Stimulated activated naive CD4-positive, alpha-beta T cell treated with Interleukin-2 at 50 U/mL for 16 hours (primary cell): ENCODE measurements at places on chromosomes 6 and 20.
A peak's percentile ranks its signal among the peaks of the same experiment; 100 is the strongest.

DNA sequence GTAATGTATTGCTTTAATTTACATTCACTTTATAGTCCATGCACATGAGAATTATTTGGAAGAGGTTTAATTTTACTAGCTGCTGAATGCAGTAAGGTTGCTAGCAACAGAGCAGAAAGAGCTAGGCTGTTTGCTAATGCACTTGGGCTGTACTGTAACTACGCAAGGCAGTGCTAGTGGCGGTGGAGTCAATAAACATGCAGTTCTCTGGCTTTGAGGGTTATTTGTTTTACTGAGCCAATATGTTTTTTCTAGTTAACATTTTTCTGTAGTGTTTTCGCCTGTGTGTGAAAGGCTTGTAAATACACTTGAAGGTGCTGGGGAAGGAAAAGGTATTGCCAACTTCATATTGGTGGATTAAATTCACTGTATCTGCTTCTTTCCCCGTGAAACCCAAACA, 112.8 kb downstream of the BTBD3 start:
- no peak for DNase-seq

DNA sequence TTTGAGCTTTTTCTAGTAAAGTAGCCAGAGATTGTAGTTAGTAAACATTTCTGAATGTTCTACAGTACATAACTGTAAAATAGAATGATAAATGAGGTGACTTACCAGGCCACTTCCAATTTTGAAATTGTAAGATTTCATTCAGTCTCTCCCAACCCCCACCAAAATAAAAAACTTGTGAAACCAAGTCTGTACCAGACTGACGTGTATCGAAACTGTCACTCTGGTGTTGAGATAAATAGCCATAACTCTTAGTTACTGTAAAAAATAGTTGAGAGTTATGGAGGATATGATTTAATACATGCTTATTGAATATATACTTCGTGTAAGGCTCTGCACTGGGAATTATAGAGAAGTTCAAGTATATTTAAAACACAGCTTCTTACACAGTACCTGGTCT, 455.7 kb downstream of the PLCB1 start:
- no peak for DNase-seq

DNA sequence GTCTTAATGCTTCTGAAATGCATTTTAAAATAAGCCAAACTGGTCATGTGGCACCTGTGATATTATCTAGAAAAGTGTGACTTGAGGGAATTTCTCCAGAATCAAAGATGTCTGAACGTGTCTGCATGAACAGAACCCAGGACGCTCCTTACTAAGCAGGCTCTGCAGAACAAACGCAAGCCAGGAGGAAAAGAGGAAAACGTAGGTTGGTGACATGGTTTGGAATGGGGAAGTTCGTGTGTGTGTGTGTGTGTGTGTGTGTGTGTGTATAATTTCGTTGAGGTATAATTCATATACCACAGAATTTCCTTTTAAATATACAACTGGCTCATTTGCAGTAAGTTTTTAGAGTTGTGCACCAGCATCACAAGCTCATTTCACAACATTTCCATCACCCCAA, 200.5 kb upstream of the FOXQ1 start:
- no peak for DNase-seq

GRCh38 chr6:43951063-43951755, 176.0 kb downstream of the MRPL14 start:
- DNase-seq: no peak

DNA sequence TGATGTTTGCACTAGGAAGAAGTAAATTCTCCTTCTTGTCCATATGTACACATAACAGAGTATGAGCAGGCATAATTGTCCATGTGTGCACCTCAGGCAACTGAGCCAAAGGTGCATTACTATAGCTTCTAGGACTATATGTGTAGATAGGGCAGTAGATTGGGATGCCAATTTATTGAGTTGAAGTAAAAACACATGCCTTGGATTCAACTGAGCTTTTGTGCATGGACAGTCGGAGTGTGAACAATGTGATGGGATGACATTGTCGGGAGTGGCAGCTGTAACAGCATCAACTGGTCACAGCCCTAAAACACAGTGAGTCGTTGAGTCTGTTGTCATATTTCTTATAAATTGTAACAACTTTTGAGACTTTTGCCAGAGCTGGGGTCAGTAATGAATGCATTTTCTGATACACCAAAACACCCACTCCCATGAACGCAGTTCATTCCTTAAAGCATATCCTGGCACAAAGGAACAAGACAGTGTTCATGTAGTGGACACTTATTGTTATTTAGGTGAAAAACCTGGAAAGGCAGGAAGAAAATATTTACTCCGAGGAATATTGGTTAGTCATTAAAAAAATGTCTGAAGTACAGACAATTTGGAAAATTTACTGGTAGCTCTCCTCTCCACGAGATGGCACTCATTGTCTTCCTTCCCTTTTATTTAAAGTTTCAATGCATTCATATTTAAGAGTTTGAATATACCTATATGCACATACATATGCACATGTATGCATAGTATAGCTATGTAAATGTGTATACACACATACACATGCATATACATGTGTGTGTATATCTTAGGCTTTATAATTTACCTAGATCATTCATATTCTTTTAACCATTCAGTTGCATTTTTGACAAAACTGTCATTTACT, 302.0 kb upstream of the STXBP5 start:
- DNase-seq: no peak

DNA sequence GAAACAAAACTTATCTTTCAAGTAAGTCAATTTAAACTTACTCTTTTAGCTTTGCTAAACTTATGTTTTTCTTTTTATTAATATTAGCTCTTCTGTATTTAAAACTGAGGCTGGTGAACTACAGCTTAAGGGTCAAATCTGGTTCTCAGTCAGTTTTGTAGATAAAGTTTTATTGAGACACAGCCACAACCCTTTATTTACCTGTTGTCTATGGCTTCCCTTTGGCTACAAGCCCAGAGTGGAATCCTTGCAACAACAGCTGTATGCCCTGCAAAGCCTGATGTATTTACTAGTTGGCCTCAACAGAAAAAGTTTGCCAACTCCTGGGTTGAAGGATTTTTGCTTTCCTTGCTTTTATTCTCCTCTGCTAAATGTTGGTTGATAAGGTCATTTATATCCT, 491.4 kb upstream of the RNF217 start:
- no peak for DNase-seq

GRCh38 chr6:79436241-79436640, 101.0 kb downstream of the LCA5 start:
- no peak for DNase-seq

DNA sequence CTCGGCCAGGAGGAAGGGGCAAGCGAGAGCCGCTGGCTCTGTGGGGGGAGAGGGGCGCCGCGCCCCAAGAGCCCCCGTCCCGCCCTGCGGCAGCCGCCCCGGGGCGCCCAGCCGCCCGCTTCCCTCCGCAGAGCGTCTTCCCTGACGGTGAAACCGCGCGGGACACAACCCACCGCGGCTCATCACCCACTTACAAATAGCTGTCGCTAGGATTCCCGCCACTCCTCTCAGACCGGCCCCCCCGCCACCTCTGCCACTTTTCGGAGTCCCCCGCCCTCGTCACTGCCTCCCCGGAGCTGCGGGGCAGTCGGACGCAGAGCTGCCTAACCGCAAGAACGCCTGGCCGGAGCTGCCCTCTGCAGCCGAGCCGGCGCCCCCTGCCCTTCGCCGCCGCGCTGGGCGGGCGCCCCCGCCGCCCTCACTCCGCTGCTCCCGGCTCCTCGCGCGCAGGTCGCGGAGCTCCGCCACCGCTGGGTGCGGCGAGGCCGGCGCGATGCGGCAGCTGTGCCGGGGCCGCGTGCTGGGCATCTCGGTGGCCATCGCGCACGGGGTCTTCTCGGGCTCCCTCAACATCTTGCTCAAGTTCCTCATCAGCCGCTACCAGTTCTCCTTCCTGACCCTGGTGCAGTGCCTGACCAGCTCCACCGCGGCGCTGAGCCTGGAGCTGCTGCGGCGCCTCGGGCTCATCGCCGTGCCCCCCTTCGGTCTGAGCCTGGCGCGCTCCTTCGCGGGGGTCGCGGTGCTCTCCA, at the start of gene SLC35D3:
SLC35D3 (plus strand) TSS at position 366 of the 749 bp plus-strand sequence; CDS start at position 494, 128 bp downstream.
- peak; percentile 5 for DNase-seq

DNA sequence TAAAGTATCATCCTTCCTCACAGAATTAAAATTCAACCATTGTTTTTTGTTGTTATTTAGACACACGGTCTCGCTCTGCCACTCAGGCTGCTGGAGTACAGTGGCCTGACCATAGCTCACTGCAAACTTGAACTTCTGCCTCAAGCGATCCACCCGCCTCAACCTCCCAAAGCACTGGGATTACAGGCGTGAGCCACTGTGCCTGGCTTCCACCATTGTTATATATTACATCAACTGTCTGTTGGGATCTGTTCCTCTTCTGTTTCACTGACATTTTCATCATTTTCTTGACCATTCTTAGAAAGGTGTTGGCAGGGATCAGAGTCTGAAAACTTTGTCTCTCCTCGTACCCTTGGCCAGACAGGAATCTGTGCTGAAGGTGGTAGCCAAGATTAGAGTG, 21.3 kb upstream of the TULP1 start:
- DNase-seq: no peak

- no peak for DNase-seq
Observed at GRCh38 chr20:39523405-39523804, 561.3 kb downstream of the DHX35 start.

DNA sequence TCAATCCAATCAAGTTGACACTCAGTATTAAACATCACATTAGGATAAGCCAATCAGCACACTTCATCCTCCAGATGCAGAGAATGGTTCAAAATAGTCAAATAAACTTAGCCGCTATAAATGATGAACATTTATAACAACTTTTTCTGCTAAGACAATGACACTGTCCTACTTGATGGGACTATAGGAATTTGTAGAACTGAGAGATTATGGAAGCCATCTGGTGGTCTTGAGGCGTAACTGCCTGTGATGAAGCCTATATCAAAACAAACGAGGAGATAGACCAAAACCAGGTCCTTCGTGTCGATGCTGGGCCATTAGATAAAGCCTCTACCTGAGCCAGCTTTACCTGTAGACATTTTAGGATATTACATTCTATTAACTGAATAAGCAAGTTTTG, 631.1 kb downstream of the COL12A1 start:
- no peak for DNase-seq

GRCh38 chr6:167577891-167578361, 248.8 kb upstream of the AFDN start:
- DNase-seq: no peak

- no peak for DNase-seq
Observed at GRCh38 chr6:14888575-14889000, 357.3 kb upstream of the JARID2 start.

DNA sequence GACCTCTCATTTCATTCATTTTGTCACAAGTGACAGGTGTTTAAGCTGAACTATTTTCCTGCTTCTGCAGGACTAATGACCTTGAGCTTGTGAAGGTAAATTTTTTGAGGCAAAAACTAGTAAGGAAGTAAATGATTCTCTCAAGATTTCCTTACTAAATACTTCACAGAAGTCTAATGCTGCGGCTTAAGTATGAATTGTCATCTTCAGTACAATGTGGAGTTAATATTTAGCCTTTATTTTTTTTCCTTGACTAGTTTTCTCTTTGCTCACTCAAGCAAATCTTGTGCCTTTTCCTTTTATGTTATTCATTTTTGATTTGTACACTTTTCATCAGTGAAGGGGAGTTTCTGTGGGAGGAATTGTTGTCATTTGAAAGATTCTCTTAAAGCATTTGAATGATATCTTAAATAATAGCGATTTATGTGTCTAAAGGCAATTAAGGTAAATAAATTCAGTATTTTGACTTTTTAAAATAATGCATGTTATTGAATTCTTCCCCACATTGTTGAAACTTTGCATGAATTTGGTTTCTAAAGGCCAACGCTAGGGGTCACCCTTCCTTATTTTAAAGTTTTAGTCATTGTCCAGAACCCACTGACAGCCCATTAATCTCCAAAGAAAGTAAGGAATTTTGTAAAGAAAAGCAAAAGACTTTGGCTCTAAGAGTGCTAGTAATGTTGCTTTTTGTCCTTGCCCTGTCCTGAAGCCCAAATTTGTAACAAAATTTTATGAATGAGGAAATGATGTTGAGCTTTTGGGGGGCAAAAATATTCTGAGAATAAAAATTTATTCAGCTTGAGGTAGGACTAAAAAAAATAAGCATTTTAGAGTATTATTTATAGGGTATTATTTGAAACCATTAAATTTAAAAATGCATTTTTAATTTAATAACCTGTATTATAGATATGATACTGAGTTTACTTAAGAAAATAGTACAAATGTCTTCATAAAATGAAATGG, 157.4 kb upstream of the LAMA2 start:
- no peak for DNase-seq

DNA sequence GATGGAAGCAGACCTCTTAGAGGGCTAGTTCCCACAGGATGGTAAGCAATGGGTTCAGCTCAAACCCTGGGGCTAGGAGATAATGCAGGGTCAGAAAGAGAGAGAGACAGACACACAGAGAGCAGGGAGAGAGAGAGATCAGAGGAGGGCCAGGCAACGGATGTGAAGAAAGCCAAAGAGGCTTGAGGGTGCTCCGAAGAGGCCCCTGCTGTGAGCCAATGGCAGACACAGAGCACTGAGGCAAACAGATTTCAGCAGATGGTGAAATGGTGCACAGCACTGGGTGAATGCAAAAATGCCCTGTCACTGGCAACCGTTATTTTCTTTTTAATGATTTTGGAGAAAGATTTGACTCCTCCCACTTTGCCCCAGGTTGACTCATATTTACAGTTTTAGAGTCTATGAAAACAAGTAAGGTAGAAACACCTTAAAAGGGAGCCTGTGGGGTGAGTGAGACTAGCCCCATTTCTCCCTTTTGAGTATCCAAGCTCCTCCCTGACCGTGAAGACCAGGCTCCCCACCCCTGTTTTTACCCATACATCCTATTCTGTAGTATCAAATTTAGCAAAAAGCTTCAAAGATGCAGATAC, 840 bp downstream of the DEFB132 start:
- DNase-seq: no peak

DNA sequence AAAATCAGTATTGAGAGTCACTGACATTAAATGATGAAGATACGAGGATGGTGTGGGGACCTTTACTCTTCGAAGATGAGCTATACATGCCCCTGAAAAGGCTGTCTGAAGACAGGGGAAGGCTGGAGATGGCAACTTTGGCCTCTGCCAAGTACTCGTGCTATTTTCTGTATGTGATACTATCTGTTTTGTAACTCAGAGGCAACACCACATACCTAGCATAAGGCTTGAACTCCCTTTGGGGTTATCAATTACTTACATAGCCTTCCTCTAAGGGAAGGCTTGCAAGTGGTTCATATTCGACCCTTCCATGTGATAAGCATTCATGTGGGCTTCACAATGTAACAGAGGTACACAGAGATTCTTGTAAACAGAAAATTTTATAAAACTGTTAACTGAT, 68.7 kb upstream of the FBXO30 start:
- DNase-seq: no peak
